ENCODE measurements at places on chromosomes 7 and 10.

DNA sequence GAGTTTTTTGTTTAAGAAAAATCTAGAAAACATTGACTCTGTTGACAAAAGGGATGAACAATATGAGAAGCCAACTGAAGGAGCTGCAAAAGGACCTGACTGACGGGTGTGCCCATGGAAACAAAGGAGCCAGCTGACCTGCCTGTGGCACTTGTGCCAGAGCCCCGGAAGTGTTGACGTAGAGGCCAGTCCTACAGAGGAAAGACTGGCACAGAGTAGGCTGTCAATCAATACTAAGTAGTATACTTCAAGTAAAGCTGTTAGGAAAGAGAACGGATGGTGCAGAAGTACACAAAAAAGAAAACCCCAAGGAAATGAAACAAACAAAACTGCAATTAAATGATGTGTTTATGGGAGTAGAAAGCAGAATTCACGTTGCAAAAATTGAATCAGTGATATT, 19.0 kb upstream of the ABI1 start:
- no peak for DNase-seq

DNA sequence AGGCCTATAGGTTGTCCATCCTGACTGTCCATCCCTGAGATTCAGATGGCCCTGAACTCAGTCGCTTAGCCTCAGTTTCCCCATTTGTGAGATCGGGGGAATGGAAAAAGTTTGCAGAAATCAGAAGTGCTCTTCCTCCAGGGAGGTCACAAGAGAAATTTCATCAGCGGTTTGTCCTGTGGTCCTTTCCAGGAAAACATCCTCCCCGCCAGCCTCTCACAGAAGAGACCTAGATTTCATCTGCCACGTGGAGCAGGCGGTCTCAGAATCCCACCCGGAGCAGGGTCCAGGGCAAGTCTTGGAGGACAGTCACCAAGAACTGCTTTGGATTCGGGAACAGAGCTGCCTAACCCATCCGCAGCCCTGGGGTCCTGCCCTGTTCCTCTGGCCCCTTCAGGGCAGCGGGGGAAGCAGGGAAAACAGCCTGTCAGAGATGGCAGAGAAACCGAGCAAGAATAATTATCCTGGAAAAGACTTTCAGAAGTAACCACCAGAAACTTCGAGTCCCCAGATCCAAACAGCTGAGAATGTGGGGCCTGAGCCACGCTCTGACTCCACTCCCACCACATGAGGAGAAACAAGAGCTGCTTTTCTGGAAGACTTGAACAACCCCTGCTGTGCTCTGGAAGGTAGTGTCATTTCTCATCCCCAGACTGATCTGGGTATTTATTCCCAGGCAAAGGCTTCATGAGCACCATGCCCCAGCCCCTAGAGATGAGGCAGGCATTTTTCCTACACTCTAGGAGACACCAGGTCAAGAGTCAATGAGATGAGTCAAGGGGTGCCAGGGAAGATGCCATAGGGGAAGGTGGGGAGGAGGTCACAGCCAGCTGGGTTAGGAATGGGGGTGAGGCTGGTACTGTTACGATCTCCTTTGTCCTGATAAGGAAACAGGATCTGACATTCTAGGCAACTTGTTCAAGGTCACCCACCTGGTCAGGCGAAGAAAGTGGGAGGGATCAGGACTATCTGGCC, 1.1 kb upstream of the TNS3 start:
- no peak for DNase-seq

GRCh38 chr10:7649673-7650300, 17.0 kb downstream of the ITIH5 start:
- DNase-seq = no peak

GRCh38 chr7:158348446-158348845, 239.2 kb downstream of the PTPRN2 start:
- no peak for DNase-seq

- no peak for DNase-seq
Observed at GRCh38 chr7:41828911-41829310, 126.0 kb upstream of the INHBA start.

GRCh38 chr10:1563028-1563427, 174.3 kb downstream of the ADARB2 start:
- DNase-seq = no peak

DNA sequence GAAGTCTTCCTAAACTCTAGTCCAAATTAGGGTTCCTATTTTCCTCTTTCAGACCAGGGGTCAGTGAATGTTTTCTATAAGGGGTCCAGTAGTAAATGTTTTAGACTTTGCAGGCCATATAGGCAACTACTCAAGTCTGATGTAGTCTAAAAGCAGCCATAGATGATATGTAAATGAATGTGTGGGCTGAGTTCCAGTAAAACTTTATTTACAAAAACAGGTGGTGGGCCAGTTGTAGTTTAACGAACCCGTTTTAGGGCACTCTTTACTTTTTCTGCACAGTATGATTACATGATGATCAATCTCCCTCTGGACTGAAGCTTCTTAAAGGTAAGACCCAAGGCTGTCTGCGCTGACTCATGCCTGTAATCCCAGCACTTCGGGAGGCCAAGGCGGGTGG, 243.6 kb downstream of the CAMK1D start:
- no peak for DNase-seq

All from substantia nigra (tissue), 51 donors.